ENCODE measurements at places on chromosomes 4 and X.

DNA sequence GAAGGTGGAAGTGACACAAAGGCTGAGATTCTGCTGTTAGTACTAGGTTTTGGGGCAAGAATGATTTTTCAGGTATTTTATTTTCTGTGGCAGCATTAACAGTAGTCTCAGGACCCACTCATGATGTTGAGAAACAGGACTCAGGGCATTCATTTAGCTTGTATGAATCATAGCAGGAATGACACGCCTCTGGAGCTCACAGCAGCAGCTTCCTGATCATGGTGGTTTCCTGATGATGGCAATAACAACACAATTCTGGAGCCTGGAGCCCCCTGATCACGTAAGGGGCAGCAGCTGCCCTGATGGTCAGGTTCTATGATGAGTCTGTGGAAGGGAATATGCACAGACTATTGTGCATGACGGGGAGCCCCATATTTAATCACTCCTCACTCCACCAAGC, 47.0 kb downstream of the TASL start:
- no peak for DNase-seq

- no peak for DNase-seq
Observed at GRCh38 chr4:10320130-10320529, 137.1 kb downstream of the ZNF518B start.

GRCh38 chrX:72142794-72143608, 11.3 kb upstream of the RTL5 start:
- DNase-seq: no peak

DNA sequence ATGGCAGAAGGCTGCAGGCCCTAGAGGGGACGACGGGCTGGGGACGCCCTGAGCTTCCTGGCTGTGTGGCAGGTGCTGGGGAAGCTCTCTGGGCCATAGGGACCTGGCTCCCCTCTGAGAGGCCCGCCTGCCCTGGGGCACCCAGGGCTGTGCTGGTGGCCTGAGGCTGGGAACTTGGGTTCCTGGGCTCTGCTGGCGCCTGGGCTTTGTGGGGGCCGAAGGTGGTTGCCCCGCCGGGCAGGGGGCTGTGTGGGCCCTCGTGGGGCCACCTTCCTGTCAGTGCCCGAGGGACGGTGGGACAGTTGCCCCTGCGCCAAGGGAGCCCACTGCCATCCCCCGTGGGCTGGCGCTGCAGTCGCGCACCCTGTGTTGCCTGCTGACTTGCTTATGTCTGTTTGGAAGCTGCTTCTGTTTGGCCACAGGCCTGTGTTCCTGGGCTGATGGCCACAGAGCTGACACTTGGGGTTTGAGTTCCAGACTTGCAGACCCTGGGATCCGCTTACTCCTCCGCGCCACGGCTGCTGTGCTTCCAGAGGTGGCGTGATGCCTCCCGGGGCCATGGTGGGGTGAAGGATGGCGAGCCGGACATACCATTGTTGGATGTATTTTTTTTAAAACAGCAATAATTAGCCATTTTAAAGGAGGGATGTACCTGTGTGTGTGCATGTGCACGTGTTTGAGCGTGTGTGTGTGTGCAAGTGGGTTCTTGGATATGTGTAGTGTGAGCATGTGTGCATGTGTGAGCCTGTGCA, 8.5 kb downstream of the NAT8L start:
- DNase-seq: no peak

DNA sequence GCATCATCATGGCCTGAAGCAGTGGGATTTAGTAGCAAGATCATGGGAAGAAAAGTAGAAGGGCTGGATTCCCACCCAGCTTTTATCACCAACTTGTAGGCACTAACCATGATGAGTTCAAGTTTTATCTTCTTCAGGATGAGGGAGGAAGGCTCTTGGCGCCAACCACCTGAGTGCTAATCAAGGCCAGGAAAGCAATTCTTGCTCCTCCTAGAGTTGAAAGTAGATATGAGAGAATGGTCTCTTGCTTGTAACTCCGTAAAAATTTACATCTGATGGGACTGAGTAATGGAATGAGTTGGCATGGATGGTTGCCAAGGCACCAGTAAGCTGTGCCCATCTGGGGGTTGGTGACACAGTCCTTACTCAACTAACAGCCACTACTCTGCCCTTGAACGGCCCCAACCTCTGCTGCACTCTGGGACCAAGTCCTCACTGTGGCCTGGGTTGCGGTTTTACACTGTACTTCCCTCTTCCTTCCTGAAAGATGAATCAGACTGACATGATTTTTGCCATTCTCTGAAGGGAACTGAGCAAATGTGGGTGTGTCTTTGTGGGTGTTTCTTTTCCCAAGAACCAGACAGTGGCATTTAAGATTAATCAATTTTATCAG, 39.4 kb upstream of the NDP start:
- DNase-seq: peak; percentile 11

GRCh38 chr4:144267084-144267483, 126.6 kb upstream of the GYPA start:
- DNase-seq: no peak

DNA sequence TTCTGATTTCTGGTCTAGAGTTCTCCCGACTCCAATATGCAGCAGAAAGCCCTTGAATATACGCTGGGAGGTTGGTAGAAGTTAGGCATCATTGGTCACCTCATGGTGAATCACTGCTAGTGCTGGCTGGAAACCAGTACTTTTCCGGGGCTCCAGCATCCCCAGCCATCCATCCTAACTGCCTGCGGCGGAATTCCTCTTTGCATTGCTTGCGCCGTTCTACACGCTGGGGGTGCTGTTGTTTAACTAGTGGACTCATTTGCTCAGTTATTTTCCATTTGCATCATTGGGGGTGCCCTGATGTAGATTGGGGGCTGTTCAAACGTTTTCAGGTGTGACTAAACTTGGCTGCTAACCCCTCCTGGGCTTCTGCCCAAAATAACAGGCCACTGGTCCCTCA, 23.3 kb upstream of the GPR50 start:
- no peak for DNase-seq

DNA sequence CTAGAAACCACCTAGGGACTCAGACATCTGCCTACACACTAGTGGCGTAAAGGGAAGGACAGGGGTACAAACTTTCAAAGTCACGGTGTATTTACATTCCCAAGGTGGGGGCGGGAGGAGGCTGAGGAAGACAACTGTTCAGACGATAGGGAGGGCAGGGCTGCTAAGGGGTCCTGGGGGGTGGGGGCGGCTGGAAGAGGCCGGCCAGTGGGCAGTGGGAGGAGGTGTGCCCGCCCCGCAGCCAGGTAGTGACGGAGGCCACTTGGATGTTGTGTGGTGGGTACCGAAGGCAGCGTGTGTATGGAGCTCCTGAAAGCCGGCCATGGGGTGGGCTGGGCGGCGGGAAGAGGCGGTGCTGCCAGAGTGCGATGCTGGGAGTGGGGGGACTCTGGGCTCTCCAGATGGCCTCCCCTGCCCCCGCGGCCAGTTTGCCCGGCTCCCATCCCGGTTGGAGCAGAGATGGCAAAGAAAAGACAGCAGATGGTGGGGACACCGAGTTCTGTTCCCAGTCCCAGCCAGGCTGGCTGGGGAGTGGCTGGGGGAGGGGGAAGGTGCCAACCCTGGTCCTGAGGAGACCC, 24.2 kb downstream of the L1CAM start:
- DNase-seq: no peak

DNA sequence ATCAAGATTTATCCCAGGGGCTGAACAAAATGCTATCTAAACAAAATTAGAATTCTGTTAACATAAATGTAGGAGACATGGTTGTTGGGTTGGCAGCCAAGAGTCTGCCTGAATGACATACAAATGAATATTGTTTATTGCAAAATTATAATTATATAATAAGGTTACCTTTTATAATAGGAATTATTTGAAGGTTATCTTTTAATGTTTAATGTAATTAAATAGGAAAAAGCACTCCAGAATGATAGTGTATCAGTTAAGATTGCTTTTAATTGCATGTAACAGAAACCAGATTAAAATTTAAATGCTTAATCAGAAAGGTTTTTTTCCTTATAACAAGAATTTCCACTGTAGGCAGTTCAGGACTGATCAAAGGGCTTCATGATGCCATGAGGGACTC, 42.0 kb upstream of the STPG2 start:
- DNase-seq: no peak

- DNase-seq: no peak
Observed at GRCh38 chr4:108828620-108829019, 65.8 kb upstream of the ETNPPL start.

- DNase-seq: no peak
Observed at GRCh38 chrX:47097018-47097417, 18.8 kb downstream of the RGN start.

Data from Jurkat, Clone E6-1 (cell line).